ENCODE measurements at places on chromosomes 16 and 17. TPM values are rescaled to one million over a fixed set of nuclear protein-coding genes. Genes with fewer than 3 reads are reported as not detected.
A peak's percentile ranks its signal among the peaks of the same experiment; 100 is the strongest.

DNA sequence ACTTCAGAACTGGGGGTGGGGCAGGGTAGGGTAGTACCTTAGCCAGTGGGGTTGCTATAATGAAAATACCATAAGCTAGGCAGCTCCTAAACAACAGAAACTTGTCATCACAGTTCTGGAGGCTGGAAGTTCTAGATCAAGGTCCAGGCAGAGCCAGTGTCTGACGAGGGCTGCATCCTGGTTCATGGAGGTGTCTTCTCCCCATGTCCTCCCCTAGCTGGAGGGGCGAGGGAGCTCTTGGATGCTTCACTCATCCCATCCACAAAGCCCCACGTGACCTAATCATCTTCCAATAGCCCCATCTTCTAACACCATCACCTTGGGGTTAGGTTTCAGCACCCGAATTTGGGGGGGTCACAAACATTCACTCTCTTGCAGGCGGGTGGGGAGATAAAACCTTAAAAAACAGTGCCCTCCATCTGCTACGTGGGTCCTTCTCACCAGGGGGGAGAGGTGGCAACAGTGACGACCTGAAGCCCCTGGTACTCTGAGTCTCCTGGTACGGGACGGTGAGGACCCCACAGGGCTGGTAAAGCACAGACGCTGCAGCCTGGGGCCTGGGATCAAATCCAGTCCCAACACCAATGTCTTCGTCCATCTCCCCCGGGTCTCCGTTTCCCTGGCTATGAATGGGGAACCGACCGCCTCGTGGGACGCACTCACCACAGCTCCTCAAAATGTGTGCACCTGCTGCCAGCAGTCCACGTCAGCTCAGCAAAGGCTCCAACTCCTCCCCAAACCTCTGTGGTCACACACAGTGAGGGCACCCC is 22.8 kb downstream of the RAB40B start:
- H3K4me3 ChIP-seq, result no peak overlapping the region
- H3K27ac ChIP-seq, result no peak overlapping the region
- H3K36me3 ChIP-seq, result no peaks in the 10 kb centered on the region
- DNase-seq, result no peak
- peaks cover 8% of the 10 kb centered on the region for H3K4me1 ChIP-seq

DNA sequence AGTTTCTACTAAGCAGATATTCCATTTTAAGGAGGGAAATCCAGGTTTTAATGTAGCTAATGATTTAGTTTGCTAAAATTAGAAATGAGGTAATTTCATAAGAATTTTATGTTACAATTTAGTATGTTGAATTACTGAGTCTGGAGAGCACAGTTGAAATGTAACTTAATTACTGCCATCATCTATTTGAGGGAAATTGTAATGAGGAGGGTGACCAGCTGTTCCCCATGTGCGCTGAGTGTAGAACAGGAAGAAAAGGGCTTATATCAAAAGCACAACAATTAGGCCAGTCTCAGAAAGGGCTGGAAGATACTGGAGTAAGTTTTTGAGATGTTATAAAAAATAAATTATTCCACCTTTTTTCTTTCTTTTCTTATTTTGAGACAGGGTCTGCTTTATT is 735.1 kb upstream of the GOT2 start:
- no peak overlapping the region for H3K4me3 ChIP-seq
- DNase-seq, result no peak
- H3K36me3 ChIP-seq, result no peaks in the 10 kb centered on the region
- H3K27me3 ChIP-seq, result no peaks in the 10 kb centered on the region

Gene POLDIP2
- total RNA-seq, result 61.0 TPM

Gene SLC7A5
- 64.7 TPM for total RNA-seq

Gene CDH5
- total RNA-seq, result 0.09 TPM

DNA sequence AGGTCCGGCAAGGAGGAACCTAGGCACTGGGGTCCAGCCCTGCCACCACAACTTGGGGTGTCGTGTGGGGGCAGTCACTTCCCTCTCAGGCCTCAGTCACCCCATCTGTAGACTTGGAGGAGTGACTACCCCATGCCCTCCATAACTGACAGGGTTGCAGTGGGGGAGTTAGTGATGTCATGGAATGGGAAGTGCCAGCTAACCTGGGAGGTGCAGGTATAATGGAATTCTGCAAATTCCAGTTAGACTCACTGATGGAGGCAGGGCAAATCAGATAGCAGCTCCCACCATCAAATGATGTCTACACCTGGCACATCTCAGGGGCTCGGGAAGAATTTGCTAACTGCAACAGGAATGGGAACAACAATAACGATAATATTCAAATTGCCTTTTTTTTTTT is 72.9 kb downstream of the CNGB1 start:
- H3K27ac ChIP-seq, result no peak overlapping the region
- no peaks in the 10 kb centered on the region for H3K36me3 ChIP-seq
- H3K4me1 ChIP-seq, result peaks cover 3% of the 10 kb centered on the region
- DNase-seq, result no peak
- peaks cover 14% of the 10 kb centered on the region for H3K27me3 ChIP-seq

Gene PABPN1L
- 0.40 TPM for total RNA-seq

DNA sequence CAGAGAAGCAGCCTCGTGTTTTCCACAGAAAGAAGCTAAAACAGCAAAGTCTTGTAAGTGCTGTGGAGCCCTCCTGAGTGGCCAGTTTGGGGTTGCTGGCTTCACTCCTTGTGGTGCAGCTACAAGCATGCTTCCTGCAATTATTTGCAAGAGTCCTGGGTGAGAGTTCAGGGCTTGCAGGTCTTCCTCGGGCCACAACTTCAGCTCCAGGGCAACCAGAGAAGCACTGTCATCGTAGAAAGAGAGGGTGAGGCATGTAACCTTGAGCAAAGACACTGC is 37.9 kb downstream of the SHISA6 start:
- no peak for DNase-seq
- H3K4me3 ChIP-seq, result no peak overlapping the region
- H3K27me3 ChIP-seq, result no peaks in the 10 kb centered on the region

GRCh38 chr17:77496401-77496801 is 355.6 kb downstream of the SEC14L1 start:
- no peaks in the 10 kb centered on the region for H3K27me3 ChIP-seq
- H3K27ac ChIP-seq, result no peak overlapping the region
- H3K4me1 ChIP-seq, result no peaks in the 10 kb centered on the region
- H3K4me3 ChIP-seq, result no peak overlapping the region
- no peak for DNase-seq
- H3K36me3 ChIP-seq, result peaks cover 19% of the 10 kb centered on the region

Gene KIF19
- not detected for total RNA-seq

Gene GRIN2C
- total RNA-seq, result 0.29 TPM

- peaks cover 1% of the 10 kb centered on the region for H3K27me3 ChIP-seq
- peak overlapping the region; percentile 82 for H3K27ac ChIP-seq
- H3K4me3 ChIP-seq, result peak overlapping the region; percentile 11
Measured at GRCh38 chr17:4394208-4395110, 28.0 kb upstream of the UBE2G1 start.

DNA sequence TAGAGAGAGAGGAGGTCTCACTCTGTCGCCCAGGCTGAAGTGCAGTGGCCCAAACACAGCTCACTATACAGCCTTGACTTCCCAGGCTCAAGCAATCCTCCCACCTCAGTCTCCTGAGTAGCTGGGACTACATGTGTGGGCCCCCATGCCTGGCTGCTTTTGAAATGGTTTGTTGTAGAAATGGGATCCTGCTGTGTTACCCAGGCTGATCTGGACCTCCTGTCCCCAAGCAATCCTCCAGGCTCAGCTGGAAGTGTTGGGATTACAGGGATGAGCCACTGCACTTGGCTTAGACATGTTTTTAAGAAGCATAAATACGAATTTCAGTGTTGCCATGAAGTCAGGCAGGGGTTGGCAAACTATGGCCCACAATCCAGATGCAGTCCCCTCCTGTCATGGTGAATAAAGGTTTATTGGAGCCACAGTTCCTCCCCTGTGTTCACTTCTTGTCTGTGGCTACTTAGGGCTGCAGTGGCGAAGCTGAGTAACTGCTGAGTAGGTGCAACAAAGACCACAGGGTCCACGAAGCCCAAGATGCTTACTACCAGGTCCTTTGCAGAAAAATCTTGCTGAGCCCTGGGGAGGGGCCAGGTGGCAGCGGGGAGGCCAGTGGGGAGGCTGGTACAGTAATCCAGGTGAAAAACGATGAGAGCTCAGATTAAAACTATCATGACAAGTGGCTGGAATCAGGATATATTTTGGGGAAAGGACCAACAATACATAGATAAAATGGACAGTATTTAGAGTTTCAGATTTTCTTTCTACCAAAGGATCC is 35.2 kb downstream of the TNFRSF13B start:
- no peak for DNase-seq
- H3K36me3 ChIP-seq, result no peaks in the 10 kb centered on the region

DNA sequence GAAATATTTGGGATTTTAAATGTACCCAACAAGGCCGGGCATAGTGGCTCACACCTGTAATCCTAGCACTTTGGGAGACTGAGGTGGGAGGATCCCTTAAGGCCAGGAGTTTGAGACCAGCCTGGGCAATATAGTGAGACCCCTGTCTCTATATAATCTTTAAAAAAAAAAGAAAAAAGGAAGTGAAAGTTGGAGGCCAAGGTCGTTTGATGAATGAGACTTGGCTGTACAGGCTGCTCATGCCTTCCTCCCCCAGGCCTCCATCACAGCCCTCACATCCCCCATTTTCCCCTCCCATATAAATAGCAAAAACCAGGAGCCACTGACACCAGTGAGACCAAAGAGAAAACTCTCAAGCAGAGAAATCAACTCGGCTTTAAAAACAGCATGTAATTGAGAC is 3.3 kb upstream of the CA7 start:
- no peaks in the 10 kb centered on the region for H3K36me3 ChIP-seq
- H3K27ac ChIP-seq, result no peak overlapping the region
- no peak overlapping the region for H3K4me3 ChIP-seq
- DNase-seq, result no peak
- H3K27me3 ChIP-seq, result peaks cover 80% of the 10 kb centered on the region
- H3K4me1 ChIP-seq, result peaks cover 2% of the 10 kb centered on the region

DNA sequence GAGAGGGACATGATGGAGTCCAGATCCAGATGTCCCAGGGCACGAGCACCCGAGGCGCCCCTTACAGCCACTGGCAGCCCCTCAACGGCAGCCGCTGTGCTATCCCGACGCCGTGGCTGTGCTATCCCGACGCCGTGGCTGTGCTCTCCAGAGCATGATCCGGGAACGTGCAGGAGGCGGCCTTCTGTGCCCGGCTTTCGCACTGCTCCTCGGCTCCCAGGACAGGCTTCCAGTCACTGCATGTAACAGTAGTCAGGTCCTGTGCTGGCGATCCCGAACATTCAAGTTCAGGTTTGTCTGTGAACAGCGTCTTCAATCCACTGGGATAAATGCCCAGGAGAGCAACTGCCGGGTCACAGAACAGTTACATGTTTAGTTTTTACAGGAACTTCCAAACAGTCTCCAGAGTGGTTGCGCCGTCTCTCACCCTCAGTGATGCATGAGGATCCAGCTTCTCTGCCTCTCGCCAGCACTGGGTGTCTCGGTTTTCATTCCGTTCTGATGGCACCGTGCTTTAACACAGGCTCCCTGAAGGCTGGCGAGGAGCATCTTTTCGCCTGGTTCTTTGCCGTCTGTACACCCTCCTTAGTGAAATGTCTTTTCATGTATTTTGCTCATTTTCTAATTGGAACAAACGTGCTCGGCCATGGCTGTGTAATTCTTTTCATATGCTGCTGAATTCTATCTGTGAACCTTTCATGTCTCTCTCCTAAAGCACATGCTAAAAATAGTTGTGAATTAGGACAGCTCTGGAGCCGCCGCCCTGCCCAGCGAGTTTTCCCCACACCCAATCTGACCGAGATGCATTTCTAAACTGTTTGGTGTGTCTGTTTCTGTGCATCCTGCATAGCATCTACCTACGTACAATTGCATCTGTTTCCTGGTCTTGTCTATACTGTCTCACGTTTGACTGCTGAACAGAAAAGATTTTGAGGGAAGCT is 72.6 kb upstream of the METRNL start:
- H3K27ac ChIP-seq, result no peak overlapping the region
- H3K4me3 ChIP-seq, result no peak overlapping the region
- H3K27me3 ChIP-seq, result no peaks in the 10 kb centered on the region
- H3K4me1 ChIP-seq, result peaks cover 19% of the 10 kb centered on the region
- H3K36me3 ChIP-seq, result peaks cover 35% of the 10 kb centered on the region

GRCh38 chr17:17692353-17693252 is 11.3 kb downstream of the RAI1 start:
- H3K36me3 ChIP-seq, result peaks cover 3% of the 10 kb centered on the region
- H3K4me3 ChIP-seq, result peak overlapping the region; percentile 64

Gene TP53TG3D
- total RNA-seq, result not detected

- no peaks in the 10 kb centered on the region for H3K36me3 ChIP-seq
- peaks cover 36% of the 10 kb centered on the region for H3K27me3 ChIP-seq
- no peak for DNase-seq
- H3K4me1 ChIP-seq, result peaks cover 3% of the 10 kb centered on the region
Measured at GRCh38 chr16:89944773-89945172, 3.8 kb upstream of the DEF8 start.

Gene RPRML
- total RNA-seq, result not detected

DNA sequence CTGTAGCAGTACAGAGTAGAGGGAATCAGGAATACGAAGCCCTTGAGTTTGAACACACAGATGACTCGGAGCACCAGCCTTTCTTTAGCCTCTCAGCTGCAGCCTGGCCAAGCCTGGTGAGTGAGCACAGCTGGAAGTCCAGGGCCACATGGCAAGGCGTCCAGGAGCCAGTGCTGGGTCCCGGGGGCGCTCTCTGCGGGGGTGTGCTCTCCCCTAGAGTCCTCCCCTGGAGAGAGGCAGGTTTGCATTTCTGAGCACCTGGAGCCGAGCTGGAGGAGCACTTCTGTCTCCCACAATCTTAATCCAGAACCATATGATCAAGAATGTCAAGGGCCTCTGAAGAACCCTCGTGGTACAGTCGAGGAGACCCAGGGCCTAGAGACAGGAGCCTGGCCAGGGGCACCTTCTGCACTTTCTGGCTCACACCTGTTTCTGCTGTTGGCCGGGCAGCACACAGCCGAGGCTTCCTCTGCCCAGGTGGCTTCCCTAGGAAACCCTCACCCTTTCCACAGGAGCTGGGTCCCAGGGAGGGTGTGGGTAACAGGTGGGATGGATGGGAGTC is 78.3 kb downstream of the PLD6 start:
- H3K4me3 ChIP-seq, result no peak overlapping the region
- no peaks in the 10 kb centered on the region for H3K4me1 ChIP-seq
- H3K36me3 ChIP-seq, result peaks cover 5% of the 10 kb centered on the region
- no peaks in the 10 kb centered on the region for H3K27me3 ChIP-seq
- H3K27ac ChIP-seq, result no peak overlapping the region
